ENCODE measurements at places on chromosomes 1 and 21.
A peak's percentile ranks its signal among the peaks of the same experiment; 100 is the strongest.

DNA sequence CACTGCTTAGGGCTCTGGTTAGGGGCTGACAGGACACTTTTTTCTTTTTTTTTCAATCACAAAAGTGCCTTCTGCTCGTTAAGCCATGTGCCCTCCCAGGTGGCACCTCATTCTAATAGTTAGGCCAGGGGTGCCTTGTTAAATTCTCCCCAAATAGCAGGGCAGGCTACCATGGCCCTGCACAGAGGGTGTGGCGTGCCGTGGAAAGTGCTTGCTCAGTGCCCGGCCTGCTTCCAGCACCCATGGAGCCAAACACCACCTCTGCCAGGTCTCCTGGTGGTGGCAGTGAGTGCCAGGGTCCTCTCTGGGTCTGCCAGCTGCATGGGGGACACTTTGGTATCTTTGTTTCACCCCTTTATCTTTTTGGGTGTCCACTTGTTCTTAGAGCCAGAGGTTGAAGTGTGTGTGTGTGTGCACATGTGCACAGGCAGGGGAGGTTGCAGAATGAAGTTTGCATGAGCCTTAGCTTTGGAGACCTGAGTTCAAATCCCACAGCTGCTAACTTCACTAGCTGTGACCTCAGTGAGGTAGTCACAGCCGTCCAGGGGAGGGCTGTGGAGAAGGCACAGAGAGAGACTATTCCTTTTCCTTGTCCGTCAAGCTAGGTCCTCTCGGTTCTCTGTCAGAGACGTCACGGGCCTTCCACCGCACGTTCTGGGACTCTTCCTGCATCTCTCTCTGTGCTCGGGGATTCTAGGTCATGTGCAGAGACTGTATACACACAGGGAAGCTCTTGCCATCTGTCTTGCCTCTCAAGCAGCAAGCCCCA, 39.9 kb upstream of the CSF3R start:
- no peaks in the 10 kb centered on the region for H3K4me1 ChIP-seq
- no peak for DNase-seq
- no peaks in the 10 kb centered on the region for H3K27me3 ChIP-seq
- no peak overlapping the region for H3K4me3 ChIP-seq
- no peak overlapping the region for H3K27ac ChIP-seq

GRCh38 chr1:38918568-38918967, 23.1 kb downstream of the RHBDL2 start:
- H3K27ac ChIP-seq, result no peak overlapping the region
- H3K4me1 ChIP-seq, result no peaks in the 10 kb centered on the region
- peaks cover 6% of the 10 kb centered on the region for H3K36me3 ChIP-seq
- DNase-seq, result no peak

- H3K36me3 ChIP-seq, result no peaks in the 10 kb centered on the region
- peaks cover 34% of the 10 kb centered on the region for H3K27me3 ChIP-seq
- no peak overlapping the region for H3K4me3 ChIP-seq
- peaks cover 14% of the 10 kb centered on the region for H3K4me1 ChIP-seq
Measured at GRCh38 chr1:204188959-204189639, 7.2 kb downstream of the KISS1 start.

DNA sequence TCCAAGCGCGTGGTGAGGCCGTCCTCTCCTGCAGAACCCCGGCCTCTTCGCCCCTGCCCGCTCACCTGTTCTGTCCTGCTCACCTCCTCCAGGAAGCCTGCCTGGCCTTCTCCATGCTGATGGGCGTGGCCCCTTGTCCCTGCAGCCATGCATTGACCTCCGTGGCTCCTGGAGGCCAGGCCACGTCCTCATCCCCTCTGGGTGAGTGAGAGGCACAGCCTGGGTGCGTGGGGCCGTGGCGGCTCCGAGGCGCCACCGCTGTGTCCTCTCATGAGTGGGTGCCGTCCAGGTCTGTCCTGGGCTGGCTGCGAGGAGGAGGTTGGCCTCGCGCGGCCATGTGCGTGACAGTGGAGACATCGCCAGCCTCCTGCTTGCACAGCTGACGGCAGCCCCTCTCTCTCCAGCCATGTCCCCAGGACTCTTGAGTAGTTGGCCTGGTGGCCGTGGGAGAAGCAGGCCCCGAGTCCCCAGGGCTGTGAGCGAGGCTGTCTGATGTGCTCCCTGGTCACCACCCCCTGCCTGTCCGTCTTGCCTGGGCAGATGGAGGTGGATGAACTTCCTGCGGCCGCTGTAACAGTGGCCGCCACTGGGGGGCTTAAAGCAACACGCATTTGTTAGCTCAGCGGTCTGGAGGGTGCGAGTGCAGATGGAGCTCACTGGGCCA, 58.1 kb downstream of the PRKCZ start:
- peaks cover 7% of the 10 kb centered on the region for H3K36me3 ChIP-seq
- no peak overlapping the region for H3K27ac ChIP-seq
- H3K4me3 ChIP-seq, result no peak overlapping the region

DNA sequence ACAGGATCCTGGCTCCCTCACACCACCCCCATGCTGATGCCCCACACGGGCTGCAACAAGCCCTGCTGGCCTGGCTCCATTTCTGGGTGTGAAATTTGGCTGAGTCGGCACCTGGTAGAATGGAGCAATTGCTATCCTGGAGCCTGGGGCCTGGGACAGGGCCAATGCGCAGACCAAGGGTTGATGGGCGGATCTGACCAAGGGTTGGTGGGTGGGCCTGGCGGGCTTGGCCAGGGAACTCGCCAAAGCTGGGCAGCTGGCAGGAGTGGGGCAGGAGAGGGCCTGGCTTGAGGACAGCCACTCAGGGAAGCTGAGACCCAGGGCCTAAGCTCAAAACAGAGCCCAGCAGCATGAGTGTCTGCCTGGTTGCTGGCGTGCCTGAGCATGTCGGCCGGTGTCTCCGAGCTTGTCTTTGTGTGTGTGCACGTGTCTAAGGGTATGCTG, 70.9 kb upstream of the POU3F1 start:
- peak overlapping the region; percentile 80 for H3K27ac ChIP-seq
- DNase-seq, result no peak
- H3K4me3 ChIP-seq, result no peak overlapping the region
- no peaks in the 10 kb centered on the region for H3K27me3 ChIP-seq
- H3K4me1 ChIP-seq, result peaks cover 57% of the 10 kb centered on the region

- no peaks in the 10 kb centered on the region for H3K27me3 ChIP-seq
- peak; percentile 85 for DNase-seq
- H3K4me1 ChIP-seq, result peaks cover 71% of the 10 kb centered on the region
- no peaks in the 10 kb centered on the region for H3K36me3 ChIP-seq
Measured at GRCh38 chr1:64917328-64917861, 49.0 kb downstream of the JAK1 start.

- no peaks in the 10 kb centered on the region for H3K27me3 ChIP-seq
- no peak overlapping the region for H3K27ac ChIP-seq
- no peaks in the 10 kb centered on the region for H3K4me1 ChIP-seq
- no peak for DNase-seq
- H3K4me3 ChIP-seq, result no peak overlapping the region
- no peaks in the 10 kb centered on the region for H3K36me3 ChIP-seq
Measured at GRCh38 chr1:106290805-106291501, 765.5 kb upstream of the PRMT6 start.

DNA sequence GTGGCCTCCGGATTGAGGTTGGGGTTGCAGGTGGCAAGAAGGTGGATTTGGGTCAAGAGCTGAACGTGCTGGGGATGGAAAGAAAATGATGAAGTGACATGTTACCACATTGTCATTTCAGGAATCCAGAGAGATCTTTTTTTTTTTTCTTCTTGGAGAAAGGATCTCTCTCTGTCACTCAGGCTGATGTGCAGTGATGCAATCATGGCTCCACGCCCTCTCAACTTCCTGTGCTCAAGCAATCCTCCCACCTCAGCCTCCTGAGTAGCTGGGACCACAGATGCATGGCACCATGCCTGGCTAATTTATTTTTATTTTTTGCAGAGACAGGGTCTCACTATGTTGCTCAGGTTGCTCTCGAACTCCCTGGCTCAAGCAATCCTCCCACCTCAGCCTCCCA, 80.6 kb downstream of the GON4L start:
- H3K27me3 ChIP-seq, result no peaks in the 10 kb centered on the region
- H3K36me3 ChIP-seq, result peaks cover 71% of the 10 kb centered on the region
- DNase-seq, result no peak
- H3K4me3 ChIP-seq, result no peak overlapping the region

- no peaks in the 10 kb centered on the region for H3K27me3 ChIP-seq
- no peaks in the 10 kb centered on the region for H3K4me1 ChIP-seq
- no peak for DNase-seq
- H3K4me3 ChIP-seq, result no peak overlapping the region
- no peak overlapping the region for H3K27ac ChIP-seq
Measured at GRCh38 chr1:187275985-187276575, 447.3 kb downstream of the PLA2G4A start.

- H3K36me3 ChIP-seq, result peaks cover 12% of the 10 kb centered on the region
- DNase-seq, result no peak
- H3K4me3 ChIP-seq, result peak overlapping the region; percentile 47
- peaks cover 38% of the 10 kb centered on the region for H3K4me1 ChIP-seq
Measured at GRCh38 chr1:154353460-154353904, 28.2 kb downstream of the ATP8B2 start.

DNA sequence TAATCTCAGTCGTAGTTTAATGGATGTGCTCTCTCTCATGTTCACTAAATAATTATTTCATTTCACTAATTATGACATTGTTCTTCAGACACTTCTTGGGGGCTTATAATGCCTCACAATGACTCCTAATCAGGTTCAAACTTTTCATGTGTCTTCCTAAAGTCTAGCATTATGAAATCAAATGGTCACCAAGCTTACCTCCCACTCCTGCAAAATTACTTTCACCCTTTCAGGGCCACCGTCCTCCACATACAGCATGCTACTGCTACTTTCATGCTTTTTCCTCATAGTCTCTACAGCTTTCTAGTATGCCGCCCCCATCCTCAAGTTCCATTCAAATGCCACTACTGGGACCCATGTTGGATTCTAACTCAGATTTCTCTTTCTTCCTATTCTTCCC, 59.8 kb upstream of the C1orf53 start:
- H3K27me3 ChIP-seq, result no peaks in the 10 kb centered on the region
- no peak overlapping the region for H3K27ac ChIP-seq
- H3K4me1 ChIP-seq, result no peaks in the 10 kb centered on the region
- no peak overlapping the region for H3K4me3 ChIP-seq
- no peaks in the 10 kb centered on the region for H3K36me3 ChIP-seq

DNA sequence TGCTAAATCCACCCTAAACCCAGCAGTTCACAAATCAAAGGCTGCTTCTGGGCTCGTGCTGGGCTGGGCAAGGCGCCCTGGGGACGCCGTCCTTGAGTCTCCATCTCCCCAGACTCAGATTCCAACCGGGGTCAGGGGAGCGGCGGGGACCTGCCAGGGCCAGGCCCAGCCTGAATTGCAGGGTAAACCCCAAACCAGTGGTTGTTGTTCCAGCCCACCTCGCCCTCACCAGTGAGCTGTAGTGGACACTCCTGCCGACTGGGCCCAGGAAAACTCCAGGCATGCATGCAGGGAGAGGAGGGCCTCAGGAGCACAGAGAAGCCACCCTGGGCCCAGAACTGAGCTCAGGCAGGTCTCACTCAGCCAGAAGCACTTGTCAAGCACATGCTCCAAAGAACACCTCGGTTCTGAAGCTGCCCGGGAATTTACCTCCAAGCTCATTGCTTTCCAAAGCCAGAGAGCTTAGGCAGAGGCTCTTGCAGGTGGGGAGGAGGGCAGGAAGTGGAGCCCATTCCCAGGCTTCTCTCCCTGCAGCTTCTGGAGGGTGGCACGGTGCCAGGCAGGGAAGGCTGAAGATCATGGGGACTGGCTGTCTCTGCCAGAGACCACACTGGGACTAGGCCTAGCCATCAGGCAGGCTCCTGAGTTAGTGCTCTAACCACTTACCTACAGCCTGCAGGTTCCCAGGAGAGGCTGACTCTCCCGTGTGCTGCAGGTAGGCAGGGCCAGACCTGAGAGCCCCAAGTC, 437.0 kb downstream of the MATN1 start:
- H3K36me3 ChIP-seq, result no peaks in the 10 kb centered on the region
- H3K4me3 ChIP-seq, result no peak overlapping the region
- peaks cover 3% of the 10 kb centered on the region for H3K27me3 ChIP-seq
- no peak overlapping the region for H3K27ac ChIP-seq

DNA sequence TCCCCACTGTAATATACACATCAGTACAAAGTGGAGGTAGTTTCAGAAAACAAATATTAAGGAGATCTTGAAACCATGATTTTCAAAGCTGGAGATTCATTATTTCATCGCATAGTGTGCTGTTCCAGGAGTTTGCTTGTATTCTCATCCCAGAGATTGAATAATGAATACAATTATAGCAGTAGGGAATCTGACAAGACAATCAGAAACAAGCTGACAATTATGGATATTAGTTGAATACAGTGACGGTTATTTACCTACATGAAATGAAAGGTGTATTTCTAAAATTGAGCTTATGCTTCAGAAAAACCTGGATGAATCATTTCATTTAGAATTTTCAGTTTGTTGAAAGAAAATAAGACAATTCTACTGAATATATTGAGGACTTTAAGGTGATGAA, 2119.0 kb downstream of the MRPL39 start:
- no peaks in the 10 kb centered on the region for H3K4me1 ChIP-seq
- no peak overlapping the region for H3K27ac ChIP-seq
- H3K27me3 ChIP-seq, result no peaks in the 10 kb centered on the region
- no peaks in the 10 kb centered on the region for H3K36me3 ChIP-seq

DNA sequence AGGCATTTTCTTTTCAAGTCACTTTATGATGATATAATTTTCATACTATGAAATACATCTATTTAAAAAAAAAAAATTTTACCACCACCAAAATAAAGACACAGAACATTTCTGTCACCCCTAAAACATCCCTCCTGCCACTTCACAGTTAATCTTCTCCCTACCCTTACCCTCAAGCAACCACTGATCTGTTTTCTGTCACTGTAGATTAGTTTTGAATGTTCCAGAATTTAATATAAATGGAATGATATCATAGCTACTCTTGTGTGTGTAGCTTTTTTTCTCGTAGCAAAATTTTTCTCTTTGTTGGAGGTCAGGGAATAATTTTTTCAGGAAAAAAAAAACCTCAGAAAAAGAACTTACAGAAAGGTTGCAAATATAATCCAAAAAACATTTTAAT, 152.7 kb downstream of the RHOU start:
- no peak overlapping the region for H3K4me3 ChIP-seq
- no peak for DNase-seq
- no peaks in the 10 kb centered on the region for H3K4me1 ChIP-seq
- no peaks in the 10 kb centered on the region for H3K36me3 ChIP-seq
- H3K27me3 ChIP-seq, result no peaks in the 10 kb centered on the region
- H3K27ac ChIP-seq, result no peak overlapping the region

- peak within 1 kb of the TSS; percentile 55 for H3K4me3 ChIP-seq
- H3K27me3 ChIP-seq, result no peaks in the 10 kb centered on the region
- DNase-seq, result peak; percentile 86
- H3K4me1 ChIP-seq, result peaks cover 71% of the 10 kb centered on the region
Measured at GRCh38 chr1:175192630-175193526, at the start of gene KIAA0040. KIAA0040 (minus strand) TSS chr1:175192776; CDS start chr1:175161013, 31,763 bp downstream.

GRCh38 chr1:243735457-243735856, 114.6 kb downstream of the AKT3 start:
- no peak for DNase-seq
- H3K4me1 ChIP-seq, result no peaks in the 10 kb centered on the region
- H3K36me3 ChIP-seq, result no peaks in the 10 kb centered on the region
- no peaks in the 10 kb centered on the region for H3K27me3 ChIP-seq
- H3K4me3 ChIP-seq, result no peak overlapping the region
- no peak overlapping the region for H3K27ac ChIP-seq

DNA sequence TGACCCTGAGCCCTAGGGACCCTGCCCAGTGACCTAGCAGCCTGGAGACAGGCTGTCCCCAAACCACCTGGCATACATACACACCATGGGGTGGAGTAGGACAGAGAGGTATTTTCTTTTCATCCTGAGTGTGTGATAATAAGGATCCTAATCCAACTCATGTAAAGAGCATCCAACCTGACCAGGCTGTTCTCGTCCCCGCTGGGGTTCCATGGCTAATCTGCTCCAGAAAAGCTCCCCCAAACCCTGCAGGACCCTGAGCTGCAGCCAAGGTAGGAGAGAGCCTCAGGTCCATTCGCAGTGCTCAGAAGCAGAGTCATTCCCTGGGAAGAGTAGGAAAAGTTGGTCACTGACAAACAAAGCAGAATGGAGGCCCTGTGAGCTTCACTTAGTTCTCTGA, 31.4 kb downstream of the KCND3 start:
- H3K27me3 ChIP-seq, result no peaks in the 10 kb centered on the region
- no peak overlapping the region for H3K4me3 ChIP-seq
- no peak for DNase-seq
- H3K27ac ChIP-seq, result no peak overlapping the region
